ENCODE measurements at places on chromosomes 5 and 9.

GRCh38 chr9:136438548-136439480 lies 831 bp downstream of the INPP5E start:
- DNase-seq, result peak; percentile 32

- no peak for DNase-seq
Measured at GRCh38 chr5:115795700-115796099, 20.8 kb downstream of the CDO1 start.

DNA sequence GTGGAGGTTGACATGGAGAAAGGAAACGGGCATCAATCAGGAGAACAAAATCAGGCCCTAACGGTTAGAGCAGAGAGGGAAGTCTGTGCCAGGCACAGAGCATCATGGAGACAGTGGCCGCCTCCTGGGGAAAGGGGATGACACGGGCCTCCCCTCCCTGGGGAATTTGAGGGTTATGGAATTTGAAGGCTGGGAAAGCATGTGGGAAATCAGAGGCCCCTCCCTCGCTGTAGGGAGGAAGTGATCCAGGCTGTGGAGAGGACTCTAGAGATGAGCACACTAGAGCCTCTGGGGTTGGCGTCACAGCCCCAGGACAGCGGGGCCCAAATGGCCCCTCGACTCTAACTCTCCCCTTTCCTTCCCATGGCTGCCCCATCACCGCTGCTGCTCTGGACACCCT lies 36.7 kb downstream of the PROP1 start:
- no peak for DNase-seq

GRCh38 chr5:157204765-157205164 lies 24.1 kb downstream of the ITK start:
- no peak for DNase-seq

- DNase-seq, result no peak
Measured at GRCh38 chr5:6568383-6568782, 64.5 kb downstream of the NSUN2 start.

Measured in LHCN-M2 (cell line).